Fibroblast of pulmonary artery (primary cell): ENCODE measurements at places on chromosomes 2 and 18.

- DNase-seq, result no peak
These were observed 85.6 kb downstream of the ZNF804A start for GRCh38 chr2:184683911-184684310.

DNA sequence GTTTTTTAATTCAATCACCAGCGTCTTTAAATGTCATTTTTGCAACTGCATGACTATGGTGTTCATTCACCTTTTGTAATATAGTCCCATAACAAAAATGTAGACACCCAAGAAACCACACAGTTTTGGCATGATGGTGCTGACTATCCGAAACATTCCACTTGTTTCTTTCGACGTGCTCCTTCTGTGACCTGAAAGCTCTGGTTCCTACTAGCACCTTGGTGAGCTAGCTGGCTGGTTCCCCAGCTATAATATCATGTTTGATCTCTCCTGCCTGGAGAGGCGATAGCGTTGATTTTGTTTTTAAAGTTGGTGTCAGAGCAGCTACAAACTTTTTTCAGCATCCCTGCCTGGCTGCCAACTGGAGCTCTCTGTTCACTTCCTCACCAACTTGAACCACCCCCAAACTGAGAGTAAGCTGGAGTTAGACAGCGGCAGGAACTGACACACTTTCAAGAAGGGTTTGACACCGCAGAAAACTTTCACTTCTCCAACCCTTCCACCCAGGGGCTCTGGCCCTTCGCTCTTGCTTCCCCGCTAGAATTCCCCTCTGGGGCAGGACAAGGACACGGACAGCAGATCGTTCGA, 1.1 kb downstream of the ATAD2B start:
- DNase-seq, result peak; percentile 64

GRCh38 chr2:43276962-43277391, 50.6 kb upstream of the ZFP36L2 start:
- no peak for DNase-seq

DNA sequence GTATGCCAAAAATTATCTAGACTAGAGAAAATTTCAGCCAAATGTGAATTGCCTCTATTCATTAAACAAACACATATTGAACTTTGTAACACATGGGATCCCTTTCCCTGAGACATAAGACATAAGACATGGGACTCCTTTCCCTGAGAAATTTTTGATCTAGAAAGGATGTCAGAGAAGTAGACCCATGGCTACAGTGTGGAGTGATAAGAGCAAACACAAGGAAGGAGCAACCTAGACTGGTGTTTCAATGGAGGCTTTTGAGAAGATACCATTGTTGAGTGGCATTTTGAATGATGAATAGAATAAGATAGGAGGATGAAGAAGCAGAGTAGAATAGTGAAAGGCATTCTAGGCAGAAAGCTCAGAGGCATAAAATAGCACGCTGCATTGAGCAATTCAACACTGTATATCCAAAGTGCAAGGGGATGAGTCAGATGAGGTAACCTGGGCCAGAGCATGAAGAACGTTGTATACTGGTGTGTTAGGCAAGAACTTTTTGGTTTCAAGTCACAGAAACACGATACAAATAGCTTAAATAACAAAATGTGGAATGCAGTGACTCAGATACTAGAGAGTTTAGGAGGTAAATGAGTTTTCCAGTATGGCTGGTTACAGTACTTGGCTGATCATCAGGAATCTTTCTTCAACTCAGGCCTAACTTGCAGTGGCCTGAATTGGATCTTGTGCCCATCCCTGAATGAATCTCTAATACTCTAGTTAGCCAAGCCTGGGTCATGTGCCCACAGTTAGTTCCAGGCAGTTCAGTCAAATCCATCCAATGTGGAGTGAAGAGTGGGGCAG, 129.8 kb upstream of the TANK start:
- peak; percentile 99 for DNase-seq

- no peak for DNase-seq
These were observed 137.9 kb downstream of the KLHL29 start for GRCh38 chr2:23522726-23523372.

DNA sequence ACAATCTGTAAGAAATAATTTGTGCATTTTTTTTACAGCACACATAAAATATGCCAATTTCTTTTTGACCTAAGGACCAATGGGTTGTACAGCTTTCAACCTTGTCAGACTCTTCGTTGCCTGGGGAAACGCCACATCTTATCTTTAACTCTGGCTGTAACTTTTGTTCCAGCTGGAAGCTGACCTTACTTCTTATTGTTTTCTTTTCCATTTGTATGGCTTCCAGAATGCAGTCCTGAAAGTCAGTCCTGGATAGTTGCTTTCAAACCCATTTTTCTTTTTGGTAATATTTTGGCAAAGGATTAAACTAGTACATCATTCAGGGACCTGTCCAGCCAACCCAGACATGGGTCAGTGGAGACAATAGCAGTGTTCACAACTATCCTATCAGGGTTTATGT, 686.5 kb upstream of the CDH2 start:
- peak; percentile 71 for DNase-seq

- DNase-seq, result no peak
These were observed 332.7 kb upstream of the SMIM21 start for GRCh38 chr18:75760208-75760607.

DNA sequence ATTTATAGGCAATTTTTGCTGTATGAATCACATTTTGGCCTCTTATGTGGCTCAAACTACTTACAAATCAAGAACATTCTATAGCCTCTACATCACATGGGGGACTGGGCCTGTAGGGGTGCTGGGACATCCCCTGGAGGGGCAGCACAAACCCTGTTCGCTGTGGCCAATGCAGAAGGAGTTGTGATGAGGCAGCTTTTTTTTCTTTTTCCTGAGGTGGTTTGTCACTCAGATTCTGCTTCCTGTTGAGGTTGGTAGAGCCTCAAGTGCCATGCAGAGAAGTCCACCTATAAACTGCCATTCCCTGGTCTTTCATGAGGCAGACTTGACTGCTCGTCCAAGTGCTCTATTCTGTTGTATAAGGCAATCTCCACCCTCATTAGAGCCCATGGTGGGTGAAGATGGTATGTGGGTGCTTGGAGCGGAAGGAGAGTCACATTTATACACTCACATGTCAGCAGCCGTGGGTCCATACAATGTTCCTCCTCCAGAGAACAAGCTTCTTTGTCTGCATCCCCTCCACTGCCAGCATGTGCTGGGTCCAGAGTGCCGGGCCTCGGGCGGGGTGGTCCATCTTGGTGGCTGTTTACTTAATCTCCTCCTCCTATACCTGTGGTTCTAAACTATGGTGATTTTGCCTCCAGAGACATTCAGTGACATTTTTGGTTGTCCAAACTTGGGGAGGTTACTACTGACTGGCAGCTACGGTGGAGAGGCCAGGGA, 120.3 kb downstream of the ACOXL start:
- no peak for DNase-seq
